ENCODE measurements at places on chromosomes 3 and 15.

DNA sequence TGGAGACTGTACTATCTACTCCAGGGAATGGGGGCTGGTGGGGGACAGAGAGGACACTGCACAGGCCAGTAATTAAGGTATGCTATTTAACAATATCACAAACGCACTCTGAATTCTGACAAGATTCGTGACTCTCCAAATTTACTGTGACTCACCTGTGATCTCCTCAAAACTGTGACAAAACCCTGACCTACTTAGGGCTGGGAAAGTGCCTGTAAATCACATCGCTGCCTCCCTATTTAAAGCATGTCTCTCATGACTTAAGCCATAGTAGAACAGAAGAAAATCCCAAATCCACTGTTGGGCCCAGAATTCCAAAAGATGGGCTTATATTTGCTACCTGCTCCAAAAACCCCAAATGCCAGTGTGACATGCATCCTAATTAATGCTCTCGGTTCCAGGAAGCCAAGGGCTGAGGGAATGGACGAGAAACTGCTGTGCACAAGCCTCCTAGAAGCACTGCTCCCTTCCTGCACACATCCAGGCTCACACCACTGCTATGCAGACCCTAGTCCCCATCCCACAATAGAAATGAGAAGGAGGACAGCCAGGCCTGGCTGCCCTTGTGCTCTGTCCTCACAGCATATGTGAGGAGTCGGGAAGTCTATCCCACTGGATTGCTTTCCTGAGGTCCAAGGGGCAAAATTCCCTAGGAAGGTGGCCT, 187.7 kb upstream of the CHRNA7 start:
- no peak for DNase-seq

GRCh38 chr3:17741621-17742101, 770 bp downstream of the TBC1D5 start:
- peak; percentile 14 for DNase-seq

DNA sequence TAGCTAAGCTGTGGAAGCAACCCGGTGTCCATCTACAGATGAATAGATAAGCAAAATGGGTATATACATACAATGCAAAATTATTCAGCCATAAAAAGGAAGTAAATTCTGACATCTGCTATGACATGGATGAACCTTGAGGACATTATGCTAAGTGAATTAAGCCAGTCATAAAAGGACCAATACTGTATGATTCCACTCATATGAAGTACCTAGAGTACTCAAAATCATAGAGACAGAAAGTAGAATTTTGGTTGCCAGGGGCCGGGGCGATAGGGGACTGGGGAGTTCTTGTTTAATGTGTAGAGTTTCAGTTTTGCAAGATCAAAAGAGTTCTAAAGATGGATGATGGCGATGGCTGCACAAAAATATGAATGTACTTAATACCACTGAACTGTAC, 10.3 kb downstream of the EID1 start:
- DNase-seq, result no peak

DNA sequence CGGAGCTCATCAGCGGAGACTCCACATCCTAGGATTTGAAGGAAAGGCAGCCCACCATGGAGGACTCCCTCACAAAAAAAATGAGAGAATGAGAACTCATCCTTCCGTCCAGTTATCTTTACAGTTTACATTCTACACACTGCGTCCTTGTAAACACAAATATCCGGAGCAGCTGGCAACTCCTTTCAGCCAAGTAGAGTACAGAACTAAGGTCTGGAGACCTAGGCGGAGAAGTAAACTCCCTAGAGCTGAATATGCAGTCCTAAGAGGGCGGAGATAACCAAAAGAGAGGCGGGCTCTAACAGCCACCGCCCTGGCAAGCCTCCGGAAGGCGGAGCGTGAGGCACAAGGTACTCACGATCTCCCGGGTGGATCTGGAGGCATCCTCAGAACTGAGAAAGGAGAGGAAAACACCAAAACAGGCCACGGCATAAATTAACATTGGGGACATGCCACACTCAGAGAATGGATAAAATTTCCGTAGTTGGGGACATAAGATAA, 924 bp upstream of the SIN3A start:
- DNase-seq, result no peak

DNA sequence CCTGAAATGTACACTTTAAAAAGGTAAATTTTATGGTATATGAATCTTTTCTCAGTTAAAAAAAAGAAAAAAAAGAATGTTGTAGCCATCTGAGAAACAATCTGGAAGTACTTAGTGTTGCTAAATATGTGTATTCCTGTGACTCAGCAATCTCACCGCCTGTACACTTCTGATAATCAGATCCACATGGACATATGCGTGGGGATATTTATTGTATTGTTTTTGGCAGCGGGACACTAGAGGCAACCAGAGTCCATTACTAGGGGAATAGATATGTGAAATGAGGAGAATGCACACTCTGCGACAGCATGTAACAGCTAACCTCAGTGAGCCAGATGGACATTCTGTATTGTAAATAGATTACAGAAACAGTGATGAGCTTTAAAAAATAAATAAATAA, 65.4 kb downstream of the AQP9 start:
- DNase-seq, result peak; percentile 99

DNA sequence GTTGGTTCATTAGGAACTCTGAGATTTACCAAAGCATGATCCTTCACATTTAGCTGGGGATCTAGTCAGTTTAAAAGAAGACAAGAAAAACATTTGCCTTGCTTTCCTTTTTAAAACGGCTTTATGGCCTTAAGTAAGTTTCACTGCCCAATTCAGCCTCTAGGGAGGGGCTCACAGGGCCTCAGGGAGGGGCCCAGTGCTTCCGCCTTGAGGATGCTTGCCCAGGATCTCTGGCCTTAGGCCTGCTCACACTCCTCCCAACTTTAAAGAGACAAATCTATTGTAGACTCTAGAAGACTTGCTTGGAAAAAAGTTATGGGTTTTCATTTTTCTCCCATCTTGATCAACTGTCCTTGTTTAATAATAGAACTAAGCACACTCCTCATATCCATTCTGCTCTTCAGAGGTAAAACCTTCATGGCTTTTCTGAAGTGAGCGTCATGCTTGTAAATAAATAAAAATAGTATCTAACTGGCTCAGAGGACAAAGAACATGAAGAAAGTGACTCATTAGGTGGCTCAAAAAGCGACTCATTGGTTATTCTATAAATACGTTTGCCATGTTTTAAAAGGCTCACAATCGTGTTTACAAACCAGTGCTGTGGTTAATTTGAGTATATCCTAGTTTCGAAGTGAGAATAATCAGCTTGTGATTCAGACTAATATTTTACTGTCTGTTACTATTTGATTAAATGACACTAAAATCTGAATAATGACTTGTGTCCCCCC, 13.7 kb downstream of the PDHB start:
- DNase-seq, result no peak

DNA sequence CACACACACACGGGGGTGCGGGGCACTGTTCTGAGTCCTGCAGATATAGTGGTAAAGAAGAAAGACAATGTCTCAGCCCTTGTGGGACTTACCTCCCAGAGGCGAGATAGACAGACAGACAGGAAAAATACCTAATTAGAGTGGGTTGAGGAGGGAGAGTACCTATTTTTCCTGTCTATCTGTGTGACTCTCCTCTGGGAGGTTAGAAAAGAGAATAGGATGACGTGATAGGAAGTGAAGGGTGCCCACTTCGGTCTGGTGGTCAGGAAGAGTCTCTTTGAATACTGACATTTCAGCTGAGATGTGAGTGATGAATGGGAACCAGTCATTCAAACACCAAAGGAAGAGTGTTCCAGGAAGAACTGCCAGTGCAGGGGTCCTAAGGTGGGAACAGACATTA, 4.1 kb upstream of the APOD start:
- DNase-seq, result no peak

- DNase-seq, result no peak
Measured at GRCh38 chr3:20056725-20057611, 16.7 kb downstream of the KAT2B start.

GRCh38 chr15:86912661-86913060, 833.0 kb downstream of the AGBL1 start:
- no peak for DNase-seq

DNA sequence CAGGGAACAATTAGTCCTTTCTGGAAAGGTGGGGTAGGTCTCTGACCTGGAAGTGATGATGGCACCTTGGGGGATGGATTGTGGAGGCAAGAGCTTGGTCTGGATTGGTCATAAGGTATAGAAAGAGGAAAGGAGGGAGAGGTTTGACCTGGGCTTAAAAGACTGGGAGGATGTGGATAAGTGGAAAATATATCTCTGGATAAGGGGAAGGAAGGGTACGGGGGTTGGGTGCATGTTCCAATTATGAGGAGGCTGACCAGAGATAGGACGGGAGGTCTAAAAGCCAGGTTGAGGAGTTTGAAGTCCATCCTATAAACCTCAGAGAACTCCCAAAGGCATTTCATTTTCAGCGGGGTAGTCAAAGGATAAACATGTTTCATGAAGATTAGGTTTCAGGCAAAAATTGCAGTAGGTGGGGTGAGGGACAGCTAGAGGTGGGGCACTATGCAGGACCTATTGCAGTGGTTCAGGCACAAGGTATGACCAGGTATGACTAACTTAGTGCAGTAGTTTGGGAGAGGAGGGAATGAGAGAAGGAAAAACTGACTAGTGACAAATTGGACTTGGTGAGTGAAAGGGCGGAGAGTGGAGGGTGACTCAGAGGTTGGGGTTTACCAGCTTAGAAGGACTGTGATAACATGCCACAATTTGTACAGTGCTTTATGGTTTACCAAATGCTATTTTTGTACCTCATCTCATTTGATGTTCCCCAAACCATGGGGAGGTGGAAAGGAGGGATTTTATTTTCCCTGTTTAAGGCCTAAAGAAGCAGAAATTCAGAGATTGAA, 10.7 kb downstream of the PDE8A start:
- DNase-seq, result peak; percentile 29

DNA sequence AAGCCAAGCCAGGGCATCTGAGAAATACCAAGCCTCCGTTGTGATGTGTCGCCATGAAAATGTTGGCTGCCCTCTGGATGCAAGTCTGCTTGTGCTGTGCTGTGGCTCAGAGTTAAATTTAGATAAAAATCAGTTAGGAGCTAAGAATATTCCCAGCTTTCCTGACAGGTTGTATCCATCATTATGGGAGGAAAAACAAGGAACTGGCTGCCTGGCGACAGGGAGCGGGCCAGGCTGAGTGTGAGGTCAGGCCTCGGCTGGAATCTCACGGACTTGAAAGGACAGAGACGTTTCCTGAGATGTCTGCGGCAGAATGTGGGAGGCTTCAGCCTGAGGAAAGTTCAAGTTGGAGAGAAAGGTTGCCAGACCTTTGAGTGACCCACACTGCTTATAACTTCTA, 213.8 kb downstream of the THSD4 start:
- DNase-seq, result no peak

GRCh38 chr15:51782357-51782896, 31.0 kb downstream of the TMOD2 start:
- no peak for DNase-seq

GRCh38 chr3:27500035-27500434, 15.9 kb upstream of the SLC4A7 start:
- DNase-seq, result no peak

GRCh38 chr3:105356396-105356795, 10.3 kb upstream of the ALCAM start:
- no peak for DNase-seq

GRCh38 chr3:41746215-41746614, 215.7 kb downstream of the ULK4 start:
- no peak for DNase-seq

GRCh38 chr3:182913889-182914288, 66.4 kb downstream of the DCUN1D1 start:
- DNase-seq, result no peak

DNA sequence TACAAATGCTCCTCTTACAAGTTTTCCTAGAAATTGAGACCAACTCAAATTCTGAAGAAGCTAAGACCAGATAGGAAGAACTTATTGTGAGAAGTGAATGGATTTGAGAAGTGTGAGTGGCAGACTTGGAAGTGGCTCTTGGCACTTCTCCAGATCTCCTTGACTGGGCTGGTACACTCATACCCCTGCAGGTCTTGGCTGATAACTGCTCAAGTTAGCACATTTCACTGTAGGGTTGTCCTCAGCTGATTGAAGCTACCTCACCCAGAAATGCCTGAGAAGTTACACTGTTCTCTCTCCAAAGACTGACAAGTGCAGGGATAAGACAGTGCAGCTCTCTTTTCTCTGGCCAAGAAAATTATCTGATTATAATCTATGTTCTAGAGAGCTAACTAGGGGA, 16.5 kb upstream of the CLDN1 start:
- no peak for DNase-seq

GRCh38 chr3:12222775-12223485, 64.2 kb upstream of the TIMP4 start:
- DNase-seq, result peak; percentile 80

DNA sequence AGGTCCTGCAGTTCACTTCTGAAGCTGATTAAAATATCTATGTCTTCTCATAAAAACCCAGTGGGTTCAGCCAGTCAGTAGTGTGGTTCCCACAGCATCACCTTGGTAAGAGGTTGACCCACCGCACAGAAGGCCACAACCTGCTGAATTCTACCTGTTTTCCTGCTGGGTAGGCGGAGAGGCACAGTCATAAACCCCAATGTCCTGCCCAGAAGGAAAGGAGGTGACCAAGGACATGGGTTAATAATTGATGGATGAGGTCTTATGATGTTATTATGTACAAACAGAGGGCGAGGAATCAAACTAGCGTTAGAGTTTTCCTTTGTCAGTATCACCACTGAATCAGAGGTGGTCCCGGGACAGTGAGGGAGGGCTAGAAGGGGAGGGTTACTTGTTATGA, 27.8 kb downstream of the CA12 start:
- no peak for DNase-seq

DNA sequence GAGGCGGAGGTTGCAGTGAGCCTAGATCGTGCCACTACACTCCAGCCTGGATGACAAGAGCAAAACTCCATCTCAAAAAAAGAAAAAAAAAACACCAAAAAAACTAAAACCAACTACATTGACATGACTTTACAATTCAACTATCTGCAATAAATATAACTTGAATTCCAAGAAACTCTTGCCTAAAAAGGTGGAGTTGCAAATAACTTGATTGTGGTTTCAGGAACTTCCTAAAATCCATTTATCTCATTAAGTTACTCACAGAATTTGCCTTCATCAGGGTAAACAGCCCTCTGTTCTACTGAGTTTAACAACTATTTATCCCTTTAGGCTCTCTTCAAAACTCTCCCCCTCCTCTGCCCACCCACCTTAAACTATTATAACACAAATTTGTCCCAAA, 2.7 kb upstream of the MAPK6 start:
- DNase-seq, result no peak

DNA sequence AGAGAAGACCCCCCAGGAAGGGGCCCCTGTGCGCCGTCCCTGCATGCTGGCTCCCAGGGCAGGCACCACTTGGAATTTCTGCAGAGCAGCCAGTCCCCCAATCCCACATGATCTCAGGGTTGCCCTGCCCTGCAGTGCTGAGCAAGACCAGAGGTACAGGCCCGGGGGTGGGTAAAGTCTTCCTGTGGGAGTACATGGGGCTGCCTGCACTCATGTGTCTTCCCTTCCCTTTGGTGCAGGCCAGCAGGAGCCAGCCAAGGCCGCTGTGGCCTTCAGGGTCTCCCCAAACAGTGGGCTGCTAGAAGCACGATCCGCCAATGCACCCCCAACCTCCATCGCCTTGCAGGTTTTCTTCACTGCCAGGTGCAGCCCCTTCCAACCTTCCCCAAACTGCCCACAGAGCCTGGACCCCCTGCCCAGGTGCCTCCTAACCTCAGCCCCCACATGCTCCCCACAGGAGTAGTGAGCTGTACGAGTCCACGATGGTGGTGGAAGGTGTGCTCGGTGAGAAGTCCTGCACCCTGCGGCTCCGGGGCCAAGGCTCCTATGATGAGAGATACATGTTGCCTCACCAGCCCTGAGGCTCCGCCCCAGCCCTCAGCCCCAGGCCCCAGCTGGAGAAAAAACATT, 15.0 kb downstream of the ACAA1 start:
- DNase-seq, result no peak

GRCh38 chr3:24229468-24230221, 265.0 kb downstream of the THRB start:
- no peak for DNase-seq
